Glomerular endothelial cell (primary cell): ENCODE measurements at places on chromosomes 13 and 19. TPM values are rescaled to one million over a fixed set of nuclear protein-coding genes. Genes with fewer than 3 reads are reported as not detected.

GRCh38 chr13:40586886-40587565 is 79.4 kb downstream of the FOXO1 start:
- no peak for DNase-seq

GRCh38 chr13:39602614-39603366 is at the start of gene LHFPL6:
Gene LHFPL6 (minus strand): TSS chr13:39603193.
- no peak for DNase-seq

- DNase-seq, result no peak
Measured at GRCh38 chr13:111252446-111253364, 67.7 kb upstream of the TEX29 start.

GRCh38 chr13:62932256-62932883 is 1516.7 kb upstream of the PCDH20 start:
- DNase-seq, result no peak

The TRIP10 gene
- 58.0 and 83.8 TPM in 2 replicates for total RNA-seq

The STK24 gene
- total RNA-seq, result 76.7 and 84.1 TPM in 2 replicates

The PDE4C gene
- total RNA-seq, result 0.58 TPM in 1 of 2 replicates, not detected in the other

DNA sequence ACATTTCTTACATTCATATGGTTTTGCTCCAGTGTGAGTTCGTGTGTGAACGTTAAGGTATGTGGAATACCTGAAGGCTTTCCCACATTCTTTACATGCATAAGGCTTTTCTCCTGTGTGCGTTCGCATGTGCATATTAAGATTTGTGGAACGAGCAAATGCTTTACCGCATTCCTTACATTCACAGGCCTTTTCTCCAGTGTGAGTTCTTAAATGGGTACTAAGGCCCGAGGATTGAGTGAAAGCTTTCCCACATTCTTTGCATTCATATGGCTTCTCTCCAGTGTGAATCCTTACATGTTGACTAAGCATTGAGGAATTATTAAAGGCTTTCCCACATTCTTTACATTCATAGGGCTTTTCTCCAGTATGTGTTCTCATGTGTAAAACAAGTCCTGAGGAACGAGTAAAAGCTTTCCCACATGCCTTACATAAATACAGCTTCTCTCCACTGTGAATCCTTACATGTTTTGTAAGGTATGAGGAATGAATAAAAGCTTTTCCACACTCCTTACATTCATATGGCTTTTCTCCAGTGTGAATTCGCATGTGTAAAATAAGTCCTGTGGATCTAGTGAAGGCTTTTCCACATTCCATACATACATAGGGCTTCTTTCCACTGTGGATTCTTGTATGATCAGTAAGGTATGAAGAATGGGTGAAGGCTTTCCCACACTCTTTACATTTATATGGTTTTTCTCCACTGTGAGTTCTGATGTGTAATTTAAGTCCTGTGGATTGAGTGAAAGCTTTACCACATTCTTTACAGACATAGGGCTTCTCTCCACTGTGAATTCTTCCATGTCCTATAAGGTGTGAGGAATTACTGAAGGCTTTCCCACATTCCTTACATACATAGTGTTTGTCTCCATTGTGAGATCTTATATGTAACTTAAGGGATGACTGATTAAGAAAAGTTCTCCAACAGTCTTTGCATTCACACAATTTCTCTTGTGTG is 10.7 kb downstream of the ZNF846 start:
- no peak for DNase-seq

GRCh38 chr13:40536443-40537113 is 129.9 kb downstream of the FOXO1 start:
- no peak for DNase-seq
